ENCODE measurements at places on chromosomes 5 and 9.

DNA sequence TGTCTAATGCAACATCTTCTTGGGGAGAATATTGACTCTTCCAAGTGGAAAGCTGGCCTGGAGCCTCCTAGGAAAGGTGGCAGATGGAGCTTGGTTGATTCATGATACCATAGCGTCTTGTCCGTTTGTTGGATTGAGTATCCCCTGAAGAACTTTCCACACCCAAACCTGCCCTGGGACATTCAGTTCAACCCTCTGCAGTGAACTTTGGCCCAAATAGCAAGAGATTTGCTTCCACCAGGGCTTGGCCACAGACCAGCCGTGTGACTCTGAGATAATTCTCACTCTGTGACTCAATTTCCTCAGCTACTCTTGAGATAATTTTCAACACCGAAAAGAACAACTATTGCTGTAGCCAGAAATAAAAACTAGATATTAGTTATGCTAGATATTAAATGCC lies 108.0 kb upstream of the RAD23B start:
- no peak for DNase-seq

- DNase-seq: no peak
Observed at GRCh38 chr9:38036359-38037084, 32.5 kb downstream of the SHB start.

DNA sequence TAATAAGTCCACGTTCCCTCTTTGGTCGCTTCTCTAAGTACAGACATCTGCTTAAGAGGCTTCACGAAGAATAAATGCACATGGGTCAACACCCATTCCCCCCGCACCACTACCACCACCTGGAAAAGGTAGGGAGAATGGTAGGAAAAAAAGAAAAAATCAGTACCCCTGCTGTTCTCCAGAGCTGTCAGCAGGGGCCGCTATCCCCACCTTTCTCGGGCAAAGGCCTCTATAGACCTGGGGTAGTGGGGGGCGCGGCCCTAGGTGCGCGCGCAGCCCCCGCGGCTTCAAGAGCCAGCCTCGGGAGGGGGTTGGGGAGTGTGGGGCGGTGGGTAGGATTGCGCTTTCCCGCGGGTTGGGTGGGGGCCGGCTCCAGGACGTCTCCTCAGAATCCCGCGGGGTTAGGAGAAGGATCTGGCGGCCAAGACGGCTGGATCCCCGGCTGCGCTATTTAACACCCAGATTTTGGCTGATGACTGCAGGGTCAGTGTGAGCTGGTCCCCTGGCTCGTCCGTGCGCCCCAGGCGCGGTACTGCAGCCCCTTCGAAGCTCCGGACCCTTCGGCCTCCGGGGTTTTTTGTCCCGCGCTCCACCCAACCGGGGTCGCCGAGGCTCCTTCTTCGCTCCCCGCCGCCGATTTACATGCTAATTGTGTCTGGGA lies 1.6 kb upstream of the SEMA6A start:
- DNase-seq: no peak

DNA sequence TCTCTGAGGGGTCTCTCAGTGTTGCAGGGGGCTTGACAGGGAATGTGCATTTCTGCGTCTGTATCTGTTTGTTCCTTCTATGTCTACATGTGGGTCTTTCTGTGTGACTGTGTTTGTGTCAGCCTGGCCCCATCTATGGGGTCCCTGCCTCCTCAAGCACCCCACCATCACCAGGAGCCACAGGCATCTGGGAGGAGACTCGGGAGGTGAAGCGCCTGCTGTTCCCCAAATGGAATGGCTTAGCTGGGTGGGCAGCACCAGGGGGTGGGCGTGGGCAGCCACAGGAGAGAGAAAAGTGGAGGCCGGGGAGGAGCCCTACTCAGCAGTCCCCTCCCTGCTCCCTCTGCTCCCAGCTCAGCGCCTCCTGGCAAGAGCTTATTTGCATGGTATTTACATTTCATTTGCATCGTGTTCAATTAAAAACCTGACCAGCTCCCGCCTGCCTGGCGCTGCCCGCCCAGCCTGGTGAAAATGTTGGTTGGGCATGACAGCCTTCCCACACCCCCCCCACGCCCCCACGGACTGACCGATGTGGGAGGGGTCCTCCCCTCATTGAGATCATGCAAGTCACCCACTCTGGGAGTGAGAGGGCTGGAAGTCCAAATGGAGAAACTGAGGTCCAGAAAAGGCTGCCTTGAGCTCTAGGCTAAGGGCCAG lies 50.5 kb downstream of the CXXC5 start:
- DNase-seq: no peak

- no peak for DNase-seq
Observed at GRCh38 chr5:76926329-76927105, 26.3 kb upstream of the CRHBP start.

- DNase-seq: no peak
Observed at GRCh38 chr9:114745879-114746550, 59.8 kb downstream of the TNFSF15 start.

- DNase-seq: no peak
Observed at GRCh38 chr5:118095115-118095514, 893.2 kb downstream of the DTWD2 start.

DNA sequence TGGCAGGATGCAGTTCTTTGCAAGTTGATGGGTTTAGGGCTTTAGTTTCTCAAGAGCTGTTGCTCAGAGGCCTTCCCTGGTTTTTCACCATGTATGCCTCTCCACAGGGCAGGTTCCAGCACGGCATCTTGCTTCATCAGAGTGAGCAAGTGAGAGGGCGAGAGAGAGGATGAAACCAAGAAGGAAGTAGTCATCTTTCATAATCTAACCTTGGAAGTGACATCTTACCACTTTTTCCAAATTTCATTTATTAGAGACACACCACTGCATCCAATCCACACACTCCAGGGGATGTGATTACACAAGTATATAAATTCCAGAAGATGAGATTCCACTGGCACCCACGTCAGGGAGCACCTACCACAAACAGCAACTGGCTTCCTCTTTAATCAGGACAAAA lies 294.4 kb downstream of the MARCHF11 start:
- no peak for DNase-seq

- DNase-seq: no peak
Observed at GRCh38 chr5:14218897-14219573, 75.9 kb downstream of the TRIO start.

GRCh38 chr5:144453753-144454152 lies 283.1 kb downstream of the KCTD16 start:
- DNase-seq: no peak

GRCh38 chr9:38309324-38310195 lies 82.9 kb upstream of the ALDH1B1 start:
- DNase-seq: no peak

- no peak for DNase-seq
Observed at GRCh38 chr9:134959971-134960310, 42.2 kb upstream of the FCN1 start.

DNA sequence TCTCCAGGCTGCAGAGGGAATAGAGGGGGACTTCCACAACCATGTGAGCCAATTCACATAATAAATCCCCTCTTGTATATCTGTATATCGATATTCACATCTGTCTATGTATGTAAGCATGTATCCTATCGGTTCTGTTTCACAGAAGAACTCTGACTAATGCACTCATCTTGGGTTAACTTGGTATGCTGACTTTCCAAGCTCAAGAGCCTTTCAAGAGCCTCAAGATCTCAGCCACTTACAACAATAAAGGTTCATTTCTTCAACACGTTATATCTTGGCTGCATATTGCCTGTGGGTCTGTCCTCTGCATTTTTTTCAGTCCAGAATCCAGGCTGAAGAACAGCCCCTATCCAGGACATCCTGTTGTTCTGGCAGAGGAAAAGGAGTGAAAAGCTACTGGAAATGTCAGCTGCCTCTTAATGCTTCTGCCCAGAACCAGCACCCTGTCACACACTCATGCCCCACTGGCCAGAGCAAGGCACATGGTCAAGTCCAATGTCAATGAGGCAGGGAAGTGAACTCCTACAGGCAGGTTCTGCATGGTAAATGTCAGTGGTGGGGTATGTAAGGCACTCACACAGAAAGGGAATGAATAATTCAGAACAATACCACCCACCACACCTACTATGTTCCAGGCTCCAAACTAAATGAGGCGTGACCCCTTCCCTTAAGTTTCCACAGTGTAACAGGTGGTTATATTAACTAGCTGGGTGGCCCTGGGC lies 91.6 kb upstream of the ICE1 start:
- DNase-seq: no peak

GRCh38 chr5:134873494-134873893 lies 677 bp upstream of the TXNDC15 start:
- no peak for DNase-seq

DNA sequence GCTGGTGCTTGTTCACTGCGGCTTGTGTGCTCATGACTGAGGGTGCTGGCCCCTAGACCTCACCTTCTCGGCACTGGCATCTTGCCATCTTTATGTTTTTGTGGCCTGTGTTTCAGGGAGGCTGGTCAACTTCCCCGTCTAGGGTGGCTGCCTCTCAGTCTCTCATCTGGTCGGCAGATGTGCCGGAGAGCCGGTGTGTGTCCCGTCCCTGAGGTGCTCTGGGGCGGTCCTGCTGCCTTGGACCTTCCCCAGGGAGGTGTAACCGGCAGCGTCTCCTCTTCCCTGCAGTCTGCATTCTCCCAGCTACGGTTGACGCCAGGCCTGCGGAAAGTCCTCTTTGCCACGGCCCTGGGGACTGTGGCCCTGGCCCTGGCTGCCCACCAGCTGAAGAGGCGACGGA lies 5.6 kb downstream of the MIGA2 start:
- no peak for DNase-seq

DNA sequence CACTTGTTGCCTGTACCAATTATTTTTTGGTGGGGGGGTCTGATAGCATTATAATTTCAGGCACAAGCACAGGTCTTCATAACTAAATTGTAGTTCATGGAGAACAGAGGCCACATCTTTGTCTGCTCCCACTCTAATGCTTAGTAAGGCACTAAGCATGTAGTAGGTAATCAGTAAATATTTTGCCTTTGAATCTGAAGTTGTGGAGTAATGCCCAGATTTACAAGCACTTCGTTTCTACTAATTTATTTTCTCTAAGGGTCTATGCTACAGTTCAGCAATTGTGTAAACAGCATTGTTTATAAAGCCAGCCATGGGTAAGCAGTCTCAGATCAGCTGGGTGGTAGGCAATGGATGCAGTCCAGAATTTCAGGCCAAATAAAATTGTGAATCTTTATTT lies 78.6 kb downstream of the GRIA1 start:
- DNase-seq: no peak

GRCh38 chr9:132312873-132313272 lies 41.9 kb downstream of the SETX start:
- no peak for DNase-seq

DNA sequence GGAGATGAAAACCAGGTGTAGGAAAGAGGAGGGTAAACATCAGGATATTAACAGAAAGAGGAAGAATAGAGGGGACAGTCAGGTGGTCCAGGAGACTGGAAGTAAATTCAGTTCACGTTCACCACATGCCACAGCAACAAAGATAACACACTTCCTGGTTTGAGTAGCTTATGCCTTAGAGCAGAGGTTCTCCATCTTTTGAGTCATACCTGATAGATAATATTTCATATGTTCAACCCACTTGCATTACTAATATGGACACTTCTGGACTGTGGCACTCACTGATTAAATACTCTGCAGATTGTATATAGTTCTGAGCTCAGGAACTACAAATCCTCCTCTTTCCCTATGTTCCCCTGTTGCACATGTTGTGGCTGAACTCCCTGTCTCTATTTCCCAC lies 179.9 kb upstream of the NR3C1 start:
- DNase-seq: no peak

- no peak for DNase-seq
Observed at GRCh38 chr5:145978171-145978570, 41.8 kb downstream of the SH3RF2 start.

DNA sequence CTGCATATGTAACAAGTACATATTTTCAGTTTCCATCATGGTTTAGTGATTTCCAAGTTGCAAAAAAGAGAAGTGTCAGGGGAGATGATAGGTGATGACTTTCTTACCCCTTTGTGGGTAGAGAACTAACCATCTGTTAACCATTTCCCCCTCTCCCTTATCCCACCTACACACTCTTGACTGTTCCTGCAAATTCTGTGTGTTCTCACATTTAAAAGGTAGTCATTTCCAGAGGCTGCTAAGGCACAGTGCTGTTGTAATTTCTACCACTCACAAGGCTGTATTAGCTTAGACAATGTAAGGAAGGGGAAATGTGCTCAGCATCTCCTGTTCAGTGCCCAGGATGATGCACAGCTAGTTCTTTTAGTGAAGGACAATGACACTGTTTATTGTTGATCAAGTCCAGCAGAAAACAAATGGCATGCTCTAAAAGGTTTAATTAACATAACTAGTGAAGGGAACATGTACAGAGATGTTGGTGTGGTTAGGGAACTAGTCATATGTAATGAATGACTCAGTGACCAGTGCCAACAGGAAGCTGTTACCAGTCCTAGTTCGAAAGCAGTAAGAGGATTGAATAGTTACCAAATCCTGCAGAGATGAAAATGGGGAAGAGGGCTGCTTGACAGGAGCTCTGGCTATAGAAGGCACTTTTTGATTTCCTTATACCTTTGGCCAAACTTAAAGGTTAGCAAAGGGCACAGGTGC lies 165.1 kb downstream of the PLK2 start:
- no peak for DNase-seq

Measured in stimulated activated CD4-positive, alpha-beta T cell treated with anti-CD3 and anti-CD28 coated beads, Interleukin-15, amount 100 ng/mL, for 1 hour (primary cell).